Activated T-helper 2 cell treated with anti-CD3 and anti-CD28 coated beads, Interferon-gamma antibody, Interleukin-2, Interleukin-4, amounts not matched to agents 10 μg/mL and 5 μg/mL and 100 μg/mL, durations not matched to agents 14 hours and 24 hours and 36 hours (primary cell): ENCODE measurements at places on chromosomes 1 and 21. TPM values are rescaled to one million over a fixed set of nuclear protein-coding genes. Genes with fewer than 3 reads are reported as not detected.

The ZNF648 gene
- total RNA-seq, result not detected in 2 replicates

The OR10Z1 gene
- total RNA-seq, result not detected in 2 replicates

The GPN2 gene
- total RNA-seq, result 36.0 and 43.1 TPM in 2 replicates

The TRAF3IP3 gene
- 386 and 390 TPM in 2 replicates for total RNA-seq

The VAV3 gene
- 1.9 and 4.1 TPM in 2 replicates for total RNA-seq

The TRIM17 gene
- total RNA-seq, result 2.3 and 2.7 TPM in 2 replicates

The ARTN gene
- 0.21 and 0.39 TPM in 2 replicates for total RNA-seq

The GPR153 gene
- 1.5 TPM in 2 replicates for total RNA-seq

The CFHR1 gene
- total RNA-seq, result not detected in 2 replicates

The KLHDC8A gene
- total RNA-seq, result not detected in 2 replicates

The SLC37A1 gene
- 21.6 and 22.3 TPM in 2 replicates for total RNA-seq

The GPR25 gene
- not detected in 2 replicates for total RNA-seq

The RHD gene
- total RNA-seq, result not detected in 2 replicates

The HPCAL4 gene
- 0.39 and 0.48 TPM in 2 replicates for total RNA-seq

The RGS8 gene
- not detected in 2 replicates for total RNA-seq

The MMP23B gene
- total RNA-seq, result 0.94 and 1.4 TPM in 2 replicates

The ICOSLG gene
- 5.4 and 6.0 TPM in 2 replicates for total RNA-seq

The KIF2C gene
- total RNA-seq, result 82.7 and 83.5 TPM in 2 replicates

The TSPEAR gene
- total RNA-seq, result not detected in 2 replicates

The FCRL4 gene
- not detected in 2 replicates for total RNA-seq

The OPTC gene
- total RNA-seq, result not detected in 2 replicates

The ZNF124 gene
- 14.0 and 16.9 TPM in 2 replicates for total RNA-seq

The UBE2J2 gene
- 79.3 and 81.0 TPM in 2 replicates for total RNA-seq

The THEM5 gene
- not detected in 2 replicates for total RNA-seq

The F11R gene
- 15.4 and 15.5 TPM in 2 replicates for total RNA-seq

The PGBD5 gene
- not detected in 2 replicates for total RNA-seq

The PADI2 gene
- total RNA-seq, result 0.11 and 0.14 TPM in 2 replicates

The MMEL1 gene
- 0.73 and 1.2 TPM in 2 replicates for total RNA-seq

The LEMD1 gene
- 0.48 TPM in 1 of 2 replicates, not detected in the other for total RNA-seq

The MTOR gene
- total RNA-seq, result 43.3 and 44.5 TPM in 2 replicates

The ATF3 gene
- total RNA-seq, result 17.9 and 23.9 TPM in 2 replicates

The S100A14 gene
- not detected in 2 replicates for total RNA-seq

The CCDC181 gene
- 0.09 TPM in 1 of 2 replicates, not detected in the other for total RNA-seq
